ENCODE measurements at places on chromosomes 6 and 20. TPM values are rescaled to one million over a fixed set of nuclear protein-coding genes. Genes with fewer than 3 reads are reported as not detected.

DNA sequence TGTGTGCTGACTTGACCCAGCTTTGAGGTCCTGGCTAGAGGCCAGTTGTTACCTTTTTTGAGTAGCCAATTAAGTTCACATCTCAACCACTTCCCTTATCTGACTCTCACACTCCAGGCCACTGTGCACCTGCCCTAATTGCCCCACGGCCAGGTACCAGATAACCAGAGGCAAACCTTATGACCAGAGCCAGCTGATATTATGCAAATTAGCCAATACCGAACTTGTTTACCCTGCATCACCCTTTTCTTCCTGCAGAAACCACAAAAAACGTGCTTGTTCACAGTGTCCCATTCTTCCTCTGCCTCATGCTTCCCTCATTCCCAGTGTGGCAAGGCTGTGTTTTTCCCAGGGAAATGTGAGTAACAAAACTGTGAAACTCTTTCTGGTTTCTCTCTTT lies 89.3 kb downstream of the HTR1B start:
- H3K4me1 ChIP-seq, result peaks cover 13% of the 10 kb centered on the region
- H3K36me3 ChIP-seq, result no peaks in the 10 kb centered on the region
- no peak overlapping the region for H3K27ac ChIP-seq
- H3K4me3 ChIP-seq, result no peak overlapping the region

DNA sequence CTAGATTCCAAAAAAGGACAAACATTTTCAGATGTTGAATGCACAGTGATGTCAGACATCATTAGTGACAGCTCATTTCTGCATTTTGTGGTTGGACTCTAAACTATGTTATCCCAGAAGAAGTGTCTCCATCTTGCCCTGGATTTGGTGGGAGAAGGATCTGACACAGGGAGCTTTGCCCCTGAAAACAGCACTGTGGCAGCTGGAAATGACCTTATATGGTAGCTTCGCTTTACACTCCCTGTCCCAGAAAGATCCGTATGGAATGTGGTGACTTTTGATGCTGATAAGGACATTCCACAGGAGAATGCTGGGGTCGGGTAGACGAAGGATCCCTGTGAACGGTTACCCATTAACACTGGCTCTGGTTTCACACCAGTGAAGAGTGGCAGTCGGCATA lies 87.2 kb upstream of the EDN1 start:
- H3K36me3 ChIP-seq, result no peaks in the 10 kb centered on the region
- H3K4me3 ChIP-seq, result no peak overlapping the region
- H3K4me1 ChIP-seq, result peaks cover 22% of the 10 kb centered on the region
- H3K27me3 ChIP-seq, result no peaks in the 10 kb centered on the region
- DNase-seq, result peak; percentile 81

TGM3 gene
- total RNA-seq, result not detected

- H3K36me3 ChIP-seq, result no peaks in the 10 kb centered on the region
- no peak for DNase-seq
- no peaks in the 10 kb centered on the region for H3K27me3 ChIP-seq
- H3K4me3 ChIP-seq, result no peak overlapping the region
- H3K4me1 ChIP-seq, result no peaks in the 10 kb centered on the region
These were observed 340.1 kb downstream of the ZFAND3 start for GRCh38 chr6:38159596-38159995.

ADRM1 gene
- 261 TPM for total RNA-seq

OVOL2 gene
- total RNA-seq, result 8.8 TPM

DNA sequence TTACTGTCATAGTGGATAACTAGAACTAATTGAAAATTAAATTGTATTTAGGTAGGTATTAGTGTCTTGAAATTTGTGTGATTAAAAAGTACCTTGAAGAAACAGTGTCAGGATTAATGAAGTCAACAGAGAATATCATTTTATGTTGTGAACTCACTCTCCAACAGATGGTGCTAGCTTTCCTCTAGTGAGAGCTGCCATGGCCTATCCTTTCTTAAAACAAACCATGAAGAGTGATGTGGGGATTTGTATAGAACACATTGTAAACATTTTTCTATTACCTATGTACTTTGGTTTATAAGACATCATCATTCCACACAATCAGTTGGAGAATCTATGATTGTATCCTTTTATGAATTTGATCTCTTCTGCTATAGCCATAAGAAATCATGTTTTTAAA lies 4.8 kb upstream of the SRSF12 start:
- H3K36me3 ChIP-seq, result no peaks in the 10 kb centered on the region
- no peak overlapping the region for H3K4me3 ChIP-seq
- H3K4me1 ChIP-seq, result no peaks in the 10 kb centered on the region
- peak; percentile 45 for DNase-seq

GRCh38 chr6:72952808-72953630 lies 272.3 kb downstream of the KHDC1L start:
- no peak overlapping the region for H3K4me3 ChIP-seq
- H3K27ac ChIP-seq, result no peak overlapping the region
- no peaks in the 10 kb centered on the region for H3K27me3 ChIP-seq
- H3K4me1 ChIP-seq, result no peaks in the 10 kb centered on the region
- H3K36me3 ChIP-seq, result no peaks in the 10 kb centered on the region

SLC12A5 gene
- 1.9 TPM for total RNA-seq

GRCh38 chr6:47476781-47477496 lies 650 bp upstream of the CD2AP start:
- peaks cover 12% of the 10 kb centered on the region for H3K4me1 ChIP-seq
- no peaks in the 10 kb centered on the region for H3K27me3 ChIP-seq
- peak overlapping the region; percentile 78 for H3K4me3 ChIP-seq
- no peaks in the 10 kb centered on the region for H3K36me3 ChIP-seq
- peak overlapping the region; percentile 93 for H3K27ac ChIP-seq

NUDT3 gene
- total RNA-seq, result 22.9 TPM

DNA sequence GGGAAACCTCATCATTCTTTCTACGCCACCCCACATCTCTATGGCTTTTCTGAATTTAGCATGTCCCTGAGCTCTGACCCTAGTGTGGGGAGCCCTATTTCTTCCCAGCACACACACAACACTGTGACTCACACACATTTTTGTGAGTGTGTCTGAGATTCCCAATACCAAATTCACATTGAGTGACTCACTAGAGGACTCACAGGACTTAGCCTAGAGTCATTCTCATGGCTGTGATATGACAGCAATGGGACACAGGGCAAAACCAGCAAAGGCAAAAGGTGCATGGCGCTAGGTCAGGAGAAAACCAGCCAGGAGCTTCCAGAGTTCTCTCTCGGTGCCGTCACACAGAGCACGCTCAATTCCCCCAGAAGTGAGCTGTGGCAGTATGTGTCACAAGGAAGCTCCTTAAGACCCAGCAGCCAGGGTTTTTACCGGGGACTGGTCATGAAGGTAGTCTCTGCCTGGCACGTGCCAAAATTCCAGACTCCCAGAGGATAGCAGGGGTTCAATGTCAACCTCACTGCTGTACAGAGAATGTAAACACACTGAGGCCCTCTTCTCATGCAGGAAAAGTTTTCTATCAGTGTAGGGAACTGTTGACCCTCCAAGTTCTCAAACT lies 6.2 kb downstream of the CSTL1 start:
- no peaks in the 10 kb centered on the region for H3K4me1 ChIP-seq
- DNase-seq, result no peak
- H3K36me3 ChIP-seq, result no peaks in the 10 kb centered on the region
- no peak overlapping the region for H3K4me3 ChIP-seq
- H3K27me3 ChIP-seq, result no peaks in the 10 kb centered on the region

ATRN gene
- total RNA-seq, result 41.4 TPM

SPATS1 gene
- total RNA-seq, result not detected

XRN2 gene
- total RNA-seq, result 79.8 TPM

DNA sequence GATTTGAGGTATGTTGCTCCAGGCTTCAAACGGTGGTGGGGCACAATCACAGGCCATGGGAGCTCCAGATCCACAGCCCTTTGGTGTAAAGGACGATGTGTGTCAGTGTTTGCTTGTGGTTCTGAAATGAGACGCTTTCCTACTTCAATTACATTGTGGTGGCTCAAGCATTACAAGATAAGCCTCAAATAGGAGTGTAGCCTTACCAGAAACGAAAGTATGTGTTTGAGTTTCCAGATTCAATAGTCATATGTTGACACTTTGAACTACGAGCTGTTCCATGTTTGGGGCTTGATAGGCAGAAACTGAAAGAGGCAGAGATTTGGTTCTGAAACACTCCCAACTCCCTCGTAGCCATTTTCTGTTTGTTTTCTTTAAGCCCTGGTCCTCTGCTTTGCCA lies 187.1 kb downstream of the MYLK4 start:
- no peak overlapping the region for H3K27ac ChIP-seq
- H3K27me3 ChIP-seq, result no peaks in the 10 kb centered on the region
- peaks cover 5% of the 10 kb centered on the region for H3K4me1 ChIP-seq

SLC35D3 gene
- total RNA-seq, result 2.3 TPM

GRCh38 chr6:127539272-127539671 lies 20.1 kb upstream of the MTCL3 start:
- no peak overlapping the region for H3K27ac ChIP-seq
- no peaks in the 10 kb centered on the region for H3K27me3 ChIP-seq
- no peaks in the 10 kb centered on the region for H3K4me1 ChIP-seq
- no peaks in the 10 kb centered on the region for H3K36me3 ChIP-seq

GRCh38 chr6:19549109-19549508 lies 288.1 kb upstream of the ID4 start:
- H3K36me3 ChIP-seq, result no peaks in the 10 kb centered on the region
- DNase-seq, result no peak
- no peak overlapping the region for H3K27ac ChIP-seq
- no peaks in the 10 kb centered on the region for H3K27me3 ChIP-seq
- no peaks in the 10 kb centered on the region for H3K4me1 ChIP-seq
